ENCODE measurements at places on chromosomes 6 and 20.

GRCh38 chr6:164011321-164011720 is 596.8 kb downstream of the QKI start:
- DNase-seq: no peak

GRCh38 chr6:130655586-130655985 is 171.6 kb upstream of the SMLR1 start:
- DNase-seq: no peak

GRCh38 chr6:151137542-151137941 is 102.2 kb upstream of the AKAP12 start:
- no peak for DNase-seq

GRCh38 chr6:142478117-142478516 is 176.3 kb downstream of the ADGRG6 start:
- no peak for DNase-seq

DNA sequence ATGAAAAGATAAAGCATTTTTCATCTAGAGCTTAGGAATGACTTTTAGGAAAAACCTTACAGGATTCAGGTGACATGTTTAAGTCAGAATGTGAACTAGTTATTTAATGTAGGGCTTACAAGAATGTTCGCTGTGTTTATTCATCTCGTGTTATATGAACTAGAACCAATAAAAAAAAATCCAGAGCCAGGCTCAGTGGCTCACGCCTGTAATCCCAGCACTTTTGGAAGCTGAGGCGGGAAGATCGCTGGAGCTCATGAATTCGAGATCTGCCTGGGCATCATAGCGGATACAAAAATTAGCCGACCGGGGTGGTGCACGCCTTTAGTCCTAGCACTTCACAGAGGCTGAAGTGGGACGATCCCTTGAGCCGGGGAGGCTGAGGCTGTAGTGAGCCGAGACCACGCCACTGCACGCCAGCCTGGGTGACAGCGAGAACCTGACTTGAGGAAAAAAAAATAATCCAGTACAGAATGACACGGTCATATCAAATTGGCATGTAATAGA is 46.3 kb downstream of the OR2B2 start:
- DNase-seq: no peak

GRCh38 chr20:23225407-23226060 is 125.1 kb upstream of the NXT1 start:
- DNase-seq: no peak

GRCh38 chr6:150099546-150099945 is 30.6 kb upstream of the ULBP3 start:
- no peak for DNase-seq

GRCh38 chr20:63096681-63097335 is 90.0 kb upstream of the BHLHE23 start:
- no peak for DNase-seq
